ENCODE measurements at places on chromosomes 16 and 17. TPM values are rescaled to one million over a fixed set of nuclear protein-coding genes. Genes with fewer than 3 reads are reported as not detected.

CCDC200 gene
- total RNA-seq, result not detected

LASP1 gene
- total RNA-seq, result 37.1 TPM

MAF gene
- total RNA-seq, result 17.2 TPM

C1QTNF1 gene
- total RNA-seq, result 6.8 TPM

DNAH2 gene
- total RNA-seq, result 0.52 TPM

CCDC182 gene
- not detected for total RNA-seq

SSTR5 gene
- not detected for total RNA-seq

SLC16A6 gene
- total RNA-seq, result 1.0 TPM

PRAC1 gene
- total RNA-seq, result not detected

ZC3H7A gene
- 33.9 TPM for total RNA-seq

TP53TG3C gene
- not detected for total RNA-seq

KRTAP4-3 gene
- not detected for total RNA-seq

USP36 gene
- total RNA-seq, result 25.6 TPM

SLC13A2 gene
- total RNA-seq, result not detected

C16orf96 gene
- total RNA-seq, result 0.52 TPM

CTRB1 gene
- not detected for total RNA-seq

All from skeletal muscle tissue (tissue), 5 donors.